Endothelial cell of umbilical vein (primary cell): ENCODE measurements at places on chromosomes 4 and X.

DNA sequence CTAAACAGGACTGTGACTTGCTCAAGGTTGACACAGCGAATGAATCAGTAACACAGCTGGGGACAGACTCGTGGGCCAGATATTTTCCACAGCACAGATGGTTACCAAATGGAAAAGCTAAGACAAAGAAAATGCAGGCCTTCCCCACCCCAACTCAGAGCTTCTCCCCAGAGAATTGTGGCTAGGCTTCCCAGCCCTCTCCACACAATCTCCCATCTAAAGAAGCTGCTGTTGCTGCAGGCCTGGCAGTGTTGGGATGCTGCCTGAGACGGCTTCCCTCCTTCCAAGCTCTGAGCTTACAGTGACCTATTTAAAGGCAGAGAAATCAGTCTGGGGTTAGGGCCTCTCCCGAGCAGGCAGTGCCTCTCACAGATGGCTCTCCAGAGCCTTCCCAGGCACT lies 46.5 kb upstream of the PGRMC1 start:
- no peak for DNase-seq

- peak; percentile 30 for DNase-seq
These were observed 75.0 kb upstream of the FAM9C start for GRCh38 chrX:13119386-13119785.

DNA sequence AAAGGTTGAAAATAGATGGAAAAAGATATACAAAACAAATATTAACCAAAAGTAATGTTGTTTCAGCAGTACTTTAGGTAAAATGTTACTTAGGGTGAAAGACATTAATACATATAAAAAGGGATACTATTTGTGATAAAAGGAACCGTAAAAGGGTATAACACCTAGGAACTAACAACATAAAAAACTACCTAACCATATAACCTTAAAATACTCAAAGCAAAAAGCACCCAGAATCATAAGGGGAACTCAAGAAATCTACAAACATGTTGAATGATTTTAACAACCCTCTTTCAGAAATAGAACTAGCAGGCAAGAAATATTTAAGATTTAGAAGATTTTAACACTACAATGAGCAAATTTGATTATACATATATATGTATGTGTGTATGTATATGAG lies 11.5 kb downstream of the MOSPD2 start:
- no peak for DNase-seq

- DNase-seq: no peak
These were observed 33.5 kb upstream of the CD99 start for GRCh38 chrX:2657532-2658113.

DNA sequence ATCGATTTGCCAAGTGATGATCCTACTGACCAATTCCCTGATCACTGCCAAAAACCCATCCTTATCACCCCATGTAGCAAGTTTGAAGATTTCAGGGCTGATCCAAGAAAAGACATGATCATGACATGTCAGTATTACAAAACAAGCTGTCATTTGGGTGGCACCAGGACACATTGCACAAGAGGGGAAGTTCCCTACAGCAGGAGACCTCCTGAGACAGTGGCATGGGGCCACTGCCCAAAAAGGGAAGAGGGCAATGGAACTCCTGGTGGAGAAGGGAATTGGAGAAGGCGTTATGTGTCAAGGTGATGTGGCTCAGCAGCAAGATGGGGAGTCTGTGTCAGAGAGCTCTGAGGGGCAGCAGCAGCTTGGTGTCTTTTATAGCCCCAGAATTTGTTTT lies 43.4 kb downstream of the ZNF182 start:
- no peak for DNase-seq

DNA sequence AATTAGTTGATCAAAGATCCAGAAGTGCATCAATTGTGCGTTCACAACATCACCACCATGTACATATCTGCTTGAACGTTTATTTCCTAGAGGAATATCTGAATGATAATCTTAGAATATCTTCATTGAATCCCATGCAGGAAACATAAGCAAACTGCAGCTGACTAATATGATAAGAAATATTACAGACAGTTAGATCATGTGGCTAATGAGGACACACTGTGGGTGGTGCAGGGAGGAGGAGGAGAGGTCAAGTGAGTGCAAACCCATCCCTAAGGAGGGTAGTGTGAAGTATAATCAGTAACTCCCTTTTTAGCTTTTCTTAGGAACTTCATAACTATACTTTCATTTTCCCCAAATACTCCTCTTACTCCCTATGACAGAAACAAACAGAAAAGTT lies 58.3 kb upstream of the HPGD start:
- no peak for DNase-seq

DNA sequence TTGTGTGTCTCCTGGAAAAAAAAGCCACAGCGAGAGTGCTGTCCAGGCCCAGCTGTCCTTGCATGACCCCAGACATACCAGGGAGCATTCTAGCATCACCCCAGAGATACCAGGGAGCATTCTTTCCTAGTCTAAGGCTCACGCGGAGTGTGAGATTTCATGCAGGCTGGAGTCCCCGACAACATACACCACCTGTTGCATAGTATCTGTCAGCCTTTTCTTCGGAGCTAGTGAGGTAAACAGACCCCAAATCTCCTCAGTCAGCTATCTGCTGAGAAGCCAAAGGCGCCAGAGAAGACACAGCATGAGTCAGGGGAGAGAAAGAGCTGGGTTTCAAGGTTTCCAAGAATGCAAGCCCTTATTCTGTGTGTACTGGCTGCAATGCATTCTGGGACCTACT lies 23.1 kb upstream of the ZXDA start:
- DNase-seq: no peak

GRCh38 chr4:86717651-86718050 lies 123.5 kb downstream of the PTPN13 start:
- no peak for DNase-seq

DNA sequence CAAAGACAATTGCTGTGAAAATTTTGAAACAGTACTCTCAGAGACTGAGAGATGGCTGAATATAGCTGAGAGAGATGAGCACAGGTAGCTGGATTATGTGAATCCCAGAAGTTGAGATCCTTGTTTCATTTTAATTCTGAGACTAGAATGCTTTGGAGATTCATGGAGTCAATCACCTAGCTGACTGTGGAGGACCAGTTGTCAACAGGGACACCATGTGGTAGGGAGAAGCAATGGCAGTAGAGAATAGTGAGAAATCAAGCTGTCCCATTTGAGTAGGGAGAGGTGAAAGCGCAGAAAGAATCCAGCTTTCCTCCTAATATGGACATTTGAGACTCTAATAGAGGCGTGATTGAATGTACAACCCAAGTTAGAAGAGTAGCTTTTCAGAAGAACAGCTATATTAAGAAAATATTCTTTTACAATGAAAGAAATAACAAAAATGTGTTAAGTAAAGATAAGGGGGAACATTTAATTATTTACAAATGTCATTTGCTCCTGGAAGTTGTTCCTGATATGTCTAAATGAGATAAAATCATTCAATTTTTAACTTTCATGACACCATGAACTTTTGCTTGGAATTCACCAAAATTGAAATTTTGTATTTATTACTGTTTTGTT lies 30.3 kb upstream of the GLRB start:
- peak; percentile 71 for DNase-seq

GRCh38 chr4:190121759-190122158 lies 51.8 kb upstream of the DUX4 start:
- no peak for DNase-seq

DNA sequence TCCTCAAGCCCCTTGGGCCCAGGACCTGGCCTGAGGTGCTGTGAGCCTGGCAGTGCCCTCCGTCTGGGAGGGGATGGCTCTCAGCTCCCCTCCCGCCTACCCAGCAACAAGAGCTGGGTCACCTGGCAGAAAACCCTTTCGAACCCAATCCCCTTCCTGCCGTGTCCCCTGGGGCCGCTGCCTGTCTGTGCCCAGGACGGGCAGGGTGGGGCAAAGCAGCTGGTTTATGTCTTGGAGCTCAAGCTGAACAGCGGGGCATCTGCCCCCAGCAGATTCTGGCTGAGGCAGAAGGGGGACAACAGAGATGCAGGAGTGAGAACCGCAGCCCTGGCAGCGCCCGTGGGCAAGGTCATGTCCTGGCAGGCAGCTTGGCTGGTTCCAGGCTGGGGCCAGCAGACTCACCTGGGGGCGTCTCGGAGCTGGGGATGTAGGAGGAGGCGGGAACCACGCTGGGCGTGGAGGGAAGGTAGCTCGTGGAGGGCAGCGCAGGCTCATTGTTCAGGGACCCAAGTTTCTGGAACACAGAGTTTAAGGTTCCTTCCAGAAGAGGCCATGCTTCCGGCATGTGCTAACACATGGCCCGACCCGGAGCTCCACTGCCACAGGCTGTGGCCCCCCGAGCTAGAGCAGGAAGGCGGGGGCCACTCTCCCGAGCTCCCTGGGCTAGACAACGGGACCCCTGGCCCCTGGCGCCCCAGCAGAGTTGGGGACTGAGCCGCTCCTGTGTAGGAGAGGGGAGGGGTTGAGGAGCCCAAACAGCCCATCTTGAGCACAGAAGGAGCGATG lies 24.2 kb downstream of the NELFA start:
- no peak for DNase-seq

DNA sequence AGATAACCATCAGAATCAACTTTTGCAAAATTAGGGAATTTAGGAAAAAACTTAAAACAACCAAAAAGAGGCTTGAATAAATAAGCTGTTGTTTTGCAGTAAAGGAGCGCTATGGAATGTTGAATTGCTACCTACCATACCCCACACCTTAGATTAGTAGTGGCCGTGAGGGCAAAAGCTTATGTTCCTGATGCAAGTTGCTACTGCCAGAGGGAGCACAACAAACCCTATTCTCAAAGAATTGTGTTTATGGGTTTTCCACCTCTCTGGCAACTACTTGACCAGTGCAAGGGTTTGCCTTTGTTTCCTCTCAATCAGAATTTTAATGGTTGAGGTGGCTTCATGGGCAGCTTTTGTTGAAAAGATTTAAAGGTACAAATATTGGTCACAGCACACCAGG lies 268.1 kb downstream of the LAS1L start:
- no peak for DNase-seq

GRCh38 chr4:7757501-7758471 lies 181.9 kb downstream of the AFAP1 start:
- peak; percentile 27 for DNase-seq

DNA sequence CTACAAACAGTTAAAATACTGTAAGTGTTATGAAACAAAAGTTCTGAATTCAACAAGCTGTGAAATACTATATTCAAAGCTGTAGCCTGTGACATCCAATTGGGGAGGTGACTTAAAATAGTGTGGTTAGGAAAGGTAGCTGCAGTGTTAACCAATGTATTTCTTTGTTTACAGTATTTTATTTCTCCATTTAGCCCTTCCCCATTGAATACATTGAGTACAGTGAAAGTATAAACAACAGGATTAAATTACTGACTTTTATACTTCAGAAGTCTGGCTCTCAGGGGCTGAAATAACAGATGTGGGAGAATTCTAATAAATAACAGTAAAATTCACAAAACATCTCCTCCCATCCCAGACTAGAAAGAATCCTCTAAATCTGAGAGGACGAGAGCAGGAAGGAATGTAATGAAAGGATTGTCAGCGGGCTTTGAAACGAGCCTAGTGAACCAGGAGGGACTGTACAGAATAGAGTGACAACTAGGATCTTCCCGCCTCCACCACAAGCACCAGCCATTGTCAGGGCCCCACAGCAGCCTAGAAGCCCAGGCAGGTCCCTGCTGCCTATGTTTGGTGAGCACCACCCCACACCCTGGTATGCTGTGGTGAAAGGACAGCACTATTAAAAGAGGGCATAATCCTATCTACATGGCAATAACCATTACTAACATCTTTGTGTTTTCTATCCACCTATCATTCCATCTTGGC lies 73.7 kb downstream of the SPCS3 start:
- DNase-seq: no peak

- DNase-seq: no peak
These were observed 886.5 kb upstream of the EPHA5 start for GRCh38 chr4:66556651-66557278.

DNA sequence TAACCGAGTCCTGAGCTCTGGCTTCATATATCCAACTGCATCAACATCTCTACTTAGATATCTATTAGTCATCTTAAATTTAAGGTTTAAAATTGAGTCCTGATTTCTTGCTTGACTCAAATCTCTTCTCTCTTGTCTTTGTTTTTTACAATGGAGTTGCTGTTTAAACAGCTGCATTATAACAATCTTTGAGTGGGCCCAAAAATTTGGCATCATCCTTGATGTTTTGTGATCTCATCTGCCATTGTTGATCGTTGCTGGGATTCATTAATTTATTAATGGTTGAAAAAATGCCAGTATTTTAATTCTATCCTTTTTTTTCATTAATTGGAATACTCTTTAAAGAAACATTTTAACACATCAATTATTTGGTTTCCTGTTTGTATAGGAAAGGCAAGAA lies 82.2 kb downstream of the STIM2 start:
- no peak for DNase-seq

DNA sequence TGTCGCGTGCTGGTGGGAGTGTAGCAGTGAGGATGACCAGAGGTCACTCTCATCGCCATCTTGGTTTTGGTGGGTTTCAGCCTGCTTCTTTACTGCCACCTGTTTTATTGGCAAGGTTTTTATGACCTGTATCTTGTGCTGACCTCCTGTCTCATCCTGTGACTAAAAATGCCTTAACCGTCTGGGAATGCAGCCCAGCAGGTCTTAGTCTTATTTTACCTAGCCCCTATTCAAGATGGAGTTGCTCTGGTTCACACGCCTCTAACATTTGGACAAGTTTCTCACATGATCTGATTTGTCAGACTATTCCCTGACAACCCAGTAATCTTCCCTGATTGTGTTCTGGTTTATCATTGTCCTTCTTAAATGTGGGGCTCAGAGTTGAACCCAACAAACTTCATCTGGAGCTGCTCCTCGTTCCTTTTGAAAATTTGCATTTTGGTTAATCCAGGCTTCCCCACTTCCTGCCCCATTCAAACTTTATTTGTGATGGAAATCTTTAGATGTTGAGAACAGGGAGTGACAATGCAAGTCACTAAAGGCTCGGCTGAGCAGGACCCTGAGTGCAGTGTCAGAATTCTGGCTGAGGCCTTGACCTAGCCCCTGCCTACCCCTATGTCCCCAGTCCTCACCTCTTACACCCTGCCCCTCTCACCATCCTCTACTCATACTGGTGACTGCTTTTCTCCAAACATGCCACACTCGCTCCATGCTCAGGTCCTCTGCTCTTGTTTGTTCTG lies 226.8 kb downstream of the STIM2 start:
- no peak for DNase-seq

DNA sequence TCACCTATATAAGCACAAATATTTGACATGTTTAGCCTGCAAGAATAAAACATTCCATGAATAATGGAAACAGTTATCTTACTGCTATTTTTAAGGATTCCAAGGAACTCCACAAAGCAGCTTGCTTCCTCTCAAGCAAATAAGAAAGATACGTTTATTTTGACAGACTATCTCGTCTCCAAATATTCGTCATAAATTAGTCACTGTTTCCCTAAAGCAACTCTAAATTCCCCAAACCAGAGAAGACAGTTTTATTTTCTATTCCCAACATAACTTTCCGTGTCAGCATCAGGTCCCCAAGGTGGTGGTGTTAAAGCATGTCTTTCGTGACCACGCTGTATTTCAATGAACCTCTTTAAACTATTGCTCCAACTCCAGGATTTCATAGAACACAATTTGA lies 24.3 kb upstream of the DKK2 start:
- DNase-seq: peak; percentile 26

GRCh38 chrX:34749896-34750295 lies 92.8 kb upstream of the TMEM47 start:
- no peak for DNase-seq

- DNase-seq: peak; percentile 50
These were observed 7.1 kb upstream of the BGN start for GRCh38 chrX:153487590-153488071.
